Lower lobe of right lung (tissue), 2 donors: ENCODE measurements at places on chromosomes 3 and 15. TPM values are rescaled to one million over a fixed set of nuclear protein-coding genes. Genes with fewer than 3 reads are reported as not detected.

The ATP8B4 gene
- total RNA-seq = 9.0 TPM

The CCDC51 gene
- 8.6 TPM for total RNA-seq

The MYRIP gene
- total RNA-seq = 1.8 TPM

The PDZRN3 gene
- 16.0 TPM for total RNA-seq

The CNTN6 gene
- total RNA-seq = 10.3 TPM

The RSL24D1 gene
- 64.6 TPM for total RNA-seq

The MUC4 gene
- total RNA-seq = 7.9 TPM

The BFSP2 gene
- total RNA-seq = not detected

DNA sequence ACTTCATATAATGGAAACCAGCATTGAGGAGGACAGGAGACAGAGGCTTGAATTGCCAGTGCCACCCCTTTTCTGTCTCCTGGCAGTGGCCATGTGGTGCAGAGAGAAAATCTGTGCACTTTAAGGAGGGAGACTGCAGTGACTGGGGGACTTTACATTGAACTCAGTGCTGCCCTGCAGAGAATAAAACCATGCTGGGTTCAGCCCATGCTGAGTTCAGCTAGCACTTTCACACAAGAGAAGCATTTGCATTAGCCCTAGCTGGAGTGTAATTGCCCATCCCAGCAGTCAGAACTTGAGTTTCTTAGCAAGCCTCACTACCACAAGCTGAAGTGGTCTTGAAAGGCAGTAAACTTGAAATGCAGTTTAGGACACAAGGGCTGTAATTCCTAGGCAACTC, 677.5 kb downstream of the ZPLD1 start:
- DNase-seq = no peak
- H3K27me3 ChIP-seq = no peaks in the 10 kb centered on the region
- H3K27ac ChIP-seq = no peak overlapping the region
- H3K4me3 ChIP-seq = no peak overlapping the region

DNA sequence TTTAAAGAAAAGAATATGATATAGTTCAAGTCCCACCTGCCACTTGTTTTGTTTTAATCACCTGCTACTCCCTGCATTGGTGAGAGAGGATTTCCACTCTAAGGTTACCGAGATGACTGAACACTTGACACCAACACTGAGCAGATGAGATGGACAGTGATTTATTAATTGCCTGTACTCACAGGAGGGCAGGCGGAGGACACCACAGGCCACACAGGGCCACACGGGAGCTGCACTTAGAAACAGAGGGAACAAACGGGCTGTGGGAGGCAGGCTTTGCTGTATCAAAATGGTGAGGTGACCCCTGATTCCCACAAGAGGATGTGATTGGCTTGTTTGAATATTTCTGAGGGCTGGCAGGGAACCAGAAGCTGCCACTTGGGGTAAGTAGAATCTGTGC, 10.8 kb downstream of the MINAR1 start:
- no peak for DNase-seq
- no peaks in the 10 kb centered on the region for H3K4me1 ChIP-seq
- no peak overlapping the region for H3K27ac ChIP-seq

DNA sequence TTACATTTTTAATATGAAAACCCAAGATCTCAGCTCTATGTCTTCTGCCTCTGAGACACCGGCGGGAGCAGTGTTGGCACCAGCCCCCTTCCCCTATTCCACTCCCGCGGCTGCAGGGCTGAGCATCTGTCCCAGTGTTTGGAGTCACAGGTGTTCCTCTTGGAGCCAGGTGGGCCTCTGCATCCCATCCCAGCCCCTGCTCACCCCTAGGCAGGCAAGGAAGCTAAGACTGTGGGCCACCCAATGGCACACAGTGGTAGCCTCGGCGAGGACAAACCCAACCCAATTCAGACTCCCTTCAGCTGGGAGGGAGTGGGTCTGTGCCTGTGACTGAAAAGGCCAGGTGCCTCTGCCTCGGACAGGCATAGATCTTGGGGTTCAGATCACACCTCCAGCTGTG, 3.1 kb downstream of the CHST13 start:
- peaks cover 9% of the 10 kb centered on the region for H3K4me1 ChIP-seq
- H3K27me3 ChIP-seq = peaks cover 19% of the 10 kb centered on the region
- H3K36me3 ChIP-seq = no peaks in the 10 kb centered on the region
- H3K27ac ChIP-seq = no peak overlapping the region
- H3K4me3 ChIP-seq = no peak overlapping the region

DNA sequence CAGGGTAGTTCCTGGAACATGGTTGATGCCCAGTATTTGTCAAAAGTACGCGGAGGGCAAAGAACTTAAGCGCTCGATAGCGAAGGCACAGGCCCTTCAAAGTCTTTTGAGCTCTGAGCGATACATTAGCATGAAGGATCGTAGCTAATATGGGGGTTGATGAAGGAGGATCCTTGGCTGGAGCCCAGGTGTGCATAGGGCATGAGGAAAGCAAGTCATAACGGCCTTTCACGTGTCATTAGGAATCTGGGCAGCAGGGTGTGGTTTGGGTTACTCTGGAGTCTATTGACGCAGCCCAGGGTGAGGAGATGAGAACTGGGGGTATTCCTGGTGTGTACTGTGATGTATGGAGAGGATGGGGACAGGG, 31.7 kb downstream of the SPINK8 start:
- no peaks in the 10 kb centered on the region for H3K27me3 ChIP-seq
- H3K27ac ChIP-seq = peak overlapping the region; percentile 98
- peaks cover 16% of the 10 kb centered on the region for H3K36me3 ChIP-seq
- DNase-seq = peak; percentile 48
- H3K4me1 ChIP-seq = peaks cover 46% of the 10 kb centered on the region

DNA sequence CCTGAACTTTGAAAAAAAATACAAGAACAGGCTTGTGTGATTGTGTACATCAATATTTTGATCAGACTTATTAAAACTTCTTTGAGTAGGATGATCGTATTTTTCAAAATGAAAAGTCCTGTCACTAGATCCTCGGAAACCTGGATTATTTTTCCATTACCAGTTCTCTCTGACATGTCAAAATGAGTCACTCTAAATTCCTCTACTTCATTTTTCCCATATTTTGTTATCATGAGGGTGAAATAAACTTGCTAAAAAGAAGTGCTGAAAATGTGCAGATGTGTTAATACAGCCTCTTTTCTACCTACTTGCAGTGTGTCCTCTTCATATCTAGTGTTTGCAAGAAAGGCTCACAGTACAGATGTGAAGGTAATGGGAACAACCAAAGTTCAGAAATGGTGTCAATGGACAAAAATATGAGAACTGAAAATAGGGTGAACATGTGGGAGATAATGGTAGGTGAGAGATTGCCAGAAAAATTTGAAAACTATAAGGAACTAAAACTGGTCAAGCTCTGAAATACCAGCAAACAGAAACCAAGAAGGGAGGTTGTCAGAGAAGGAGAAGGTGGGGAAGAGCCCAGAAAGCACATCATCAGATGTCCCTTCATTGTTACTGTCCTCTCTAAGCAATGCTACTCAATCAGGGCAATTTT, 108.2 kb downstream of the EOMES start:
- H3K27me3 ChIP-seq = no peaks in the 10 kb centered on the region
- no peak overlapping the region for H3K4me3 ChIP-seq
- H3K27ac ChIP-seq = no peak overlapping the region
- DNase-seq = no peak
- no peaks in the 10 kb centered on the region for H3K4me1 ChIP-seq

GRCh38 chr3:172142051-172142863, 102.9 kb downstream of the FNDC3B start:
- peak overlapping the region; percentile 70 for H3K27ac ChIP-seq
- no peaks in the 10 kb centered on the region for H3K27me3 ChIP-seq
- H3K4me3 ChIP-seq = no peak overlapping the region
- H3K4me1 ChIP-seq = peaks cover 74% of the 10 kb centered on the region
- H3K36me3 ChIP-seq = no peaks in the 10 kb centered on the region
